ENCODE measurements at places on chromosomes 2 and 18.

GRCh38 chr2:27170581-27171337 lies 22.0 kb downstream of the TCF23 start:
- no peak for DNase-seq

- DNase-seq, result no peak
These were observed 42.0 kb downstream of the FAM161A start for GRCh38 chr2:61811821-61812220.

- no peak for DNase-seq
These were observed 300.7 kb upstream of the UBE2E3 start for GRCh38 chr2:180679693-180680092.

DNA sequence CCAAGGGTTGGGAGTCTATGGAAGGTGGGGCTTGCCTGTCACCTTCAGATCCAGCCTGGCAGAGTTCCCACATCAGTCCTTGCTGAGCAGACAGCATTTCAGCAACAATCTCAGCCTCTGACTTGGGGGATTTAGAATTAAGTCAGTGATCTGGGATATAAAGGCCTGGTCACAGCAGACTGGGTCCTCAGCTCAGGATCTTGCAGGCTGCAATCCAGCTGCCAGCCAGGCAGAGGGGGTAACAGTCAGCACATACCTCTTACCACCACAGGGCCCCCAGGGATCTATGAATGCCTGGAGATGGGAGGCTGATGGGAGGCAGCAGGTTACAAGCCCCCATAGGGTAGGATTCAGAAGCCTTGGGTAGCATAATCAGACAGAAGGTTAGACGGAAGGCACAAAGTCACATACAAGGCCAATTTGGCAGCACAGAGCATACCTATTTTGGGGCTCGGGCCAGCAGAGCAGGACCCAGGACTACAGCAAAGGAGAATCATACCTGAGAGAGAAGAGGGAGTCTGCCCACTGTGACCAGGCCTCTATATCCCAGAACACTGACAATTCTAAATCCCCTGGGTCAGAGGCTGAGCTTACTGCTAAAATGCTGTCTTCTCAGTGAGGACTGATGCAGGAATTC lies 163.5 kb downstream of the MTCL1 start:
- no peak for DNase-seq

GRCh38 chr18:79781331-79781941 lies 16.3 kb upstream of the KCNG2 start:
- DNase-seq, result no peak

DNA sequence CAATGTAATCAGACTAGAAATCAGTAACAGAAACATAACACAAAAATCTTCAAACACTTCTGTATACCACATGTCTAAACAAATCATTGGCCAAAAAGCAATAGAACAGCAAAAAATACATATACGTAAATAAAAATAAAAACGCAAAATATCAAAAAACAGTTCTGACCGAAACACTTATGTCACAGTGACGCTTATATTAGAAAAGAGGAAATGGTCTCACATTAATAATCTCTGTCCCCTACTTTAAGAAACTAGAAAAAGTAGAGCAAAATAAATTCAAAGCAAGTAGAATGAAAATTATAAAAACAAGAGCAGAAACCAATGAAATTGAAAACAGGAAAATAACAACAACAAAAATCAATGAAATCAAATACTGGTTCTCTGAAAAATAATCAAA lies 41.9 kb downstream of the TMEM131 start:
- DNase-seq, result no peak

DNA sequence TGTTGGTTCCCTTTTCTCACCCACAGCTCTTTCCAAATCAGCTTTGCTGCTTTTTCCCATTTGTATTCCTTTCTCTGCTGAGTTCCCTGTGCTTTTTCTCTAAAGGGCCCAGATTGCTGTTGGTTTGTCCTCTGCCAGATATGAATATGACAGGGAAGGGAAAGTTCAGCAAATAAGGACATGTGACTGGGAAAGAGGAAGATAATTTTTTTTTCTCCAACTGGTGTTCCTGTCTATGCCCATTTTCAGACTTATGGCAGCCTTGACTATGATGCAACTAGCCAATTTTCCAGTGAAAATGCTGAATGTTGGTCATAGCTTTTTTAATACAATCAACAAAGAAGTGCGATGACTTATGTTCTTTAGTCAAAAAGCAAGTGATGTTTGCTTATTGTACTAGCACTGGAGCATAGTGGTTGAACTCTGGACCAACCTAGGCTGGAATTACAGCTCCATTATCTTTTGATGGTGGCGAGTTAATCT lies 7.7 kb downstream of the MDH1 start:
- no peak for DNase-seq

Measured in effector CD4-positive, alpha-beta T cell (primary cell).